Posterior vena cava (tissue), 2 donors: ENCODE measurements at places on chromosomes 7 and 10. TPM values are rescaled to one million over a fixed set of nuclear protein-coding genes. Genes with fewer than 3 reads are reported as not detected.

Gene IFIT1B
- total RNA-seq: 1.1 TPM

Gene SPDYE3
- total RNA-seq: not detected

Gene SFXN2
- 6.5 TPM for total RNA-seq

Gene AGR2
- total RNA-seq: not detected

Gene CHAT
- not detected for total RNA-seq

Gene SUGCT
- total RNA-seq: 15.8 TPM

Gene SFTPD
- 0.19 TPM for total RNA-seq

Gene TFR2
- total RNA-seq: 0.57 TPM

Gene SLC39A12
- 0.32 TPM for total RNA-seq

Gene LIPF
- total RNA-seq: not detected

Gene HDAC9
- total RNA-seq: 42.3 TPM

Gene TMEM139
- not detected for total RNA-seq

Gene FZD1
- 17.7 TPM for total RNA-seq

Gene PCDH15
- 0.33 TPM for total RNA-seq

Gene PIK3CG
- total RNA-seq: 4.7 TPM

Gene LBX1
- not detected for total RNA-seq
